DMS153 (cell line): ENCODE measurements at places on chromosomes 5 and 9.
A peak's percentile ranks its signal among the peaks of the same experiment; 100 is the strongest.

DNA sequence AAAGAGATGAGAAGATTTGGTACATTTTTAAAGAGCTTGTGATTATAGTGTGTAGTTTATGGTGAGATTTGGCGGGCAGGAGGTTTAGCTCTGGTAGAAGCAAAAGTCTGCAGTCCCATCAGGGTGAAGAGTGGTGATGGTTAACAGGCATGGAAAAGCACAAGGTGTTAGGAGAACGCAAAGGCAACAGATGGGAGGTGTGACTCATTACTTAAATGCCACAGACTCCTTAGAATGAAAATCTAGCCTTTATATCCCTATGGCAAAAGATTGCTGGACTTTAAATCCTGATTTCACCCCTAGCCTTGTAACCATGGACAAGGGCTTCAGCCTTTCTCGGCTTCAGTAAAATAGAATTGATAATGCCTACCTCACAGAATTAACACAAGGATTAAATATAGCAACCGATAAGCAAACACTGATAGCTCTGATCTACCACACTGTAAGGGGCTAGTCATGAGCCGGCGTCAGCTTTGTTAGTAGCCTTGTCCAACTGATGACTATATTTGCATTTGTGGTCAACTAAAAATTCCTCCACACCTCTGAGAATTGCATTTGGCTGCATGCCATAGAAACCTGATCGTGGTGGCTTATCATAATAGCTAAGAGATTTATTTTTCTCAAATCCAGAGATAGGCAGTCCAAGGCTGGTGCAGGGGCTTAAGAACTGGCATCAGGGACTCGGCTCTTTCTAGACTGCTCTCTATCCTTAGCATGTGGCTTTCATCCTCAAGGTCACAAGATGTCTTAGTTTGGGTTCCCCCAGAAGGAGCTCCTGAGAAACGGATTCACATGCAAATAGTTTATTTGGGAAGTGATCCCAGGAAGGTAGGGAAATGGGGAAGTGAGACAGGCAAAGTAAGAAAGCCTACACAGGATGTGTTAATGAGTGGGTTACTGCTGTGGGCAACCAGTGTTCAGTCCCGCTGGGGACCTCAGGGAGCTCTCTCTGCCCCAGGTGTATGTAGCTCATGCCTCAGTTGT lies 19.6 kb downstream of the MFAP3 start:
- DNase-seq, result peak; percentile 8

- no peak for DNase-seq
Measured at GRCh38 chr5:134525683-134526482, 413 bp downstream of the JADE2 start.

DNA sequence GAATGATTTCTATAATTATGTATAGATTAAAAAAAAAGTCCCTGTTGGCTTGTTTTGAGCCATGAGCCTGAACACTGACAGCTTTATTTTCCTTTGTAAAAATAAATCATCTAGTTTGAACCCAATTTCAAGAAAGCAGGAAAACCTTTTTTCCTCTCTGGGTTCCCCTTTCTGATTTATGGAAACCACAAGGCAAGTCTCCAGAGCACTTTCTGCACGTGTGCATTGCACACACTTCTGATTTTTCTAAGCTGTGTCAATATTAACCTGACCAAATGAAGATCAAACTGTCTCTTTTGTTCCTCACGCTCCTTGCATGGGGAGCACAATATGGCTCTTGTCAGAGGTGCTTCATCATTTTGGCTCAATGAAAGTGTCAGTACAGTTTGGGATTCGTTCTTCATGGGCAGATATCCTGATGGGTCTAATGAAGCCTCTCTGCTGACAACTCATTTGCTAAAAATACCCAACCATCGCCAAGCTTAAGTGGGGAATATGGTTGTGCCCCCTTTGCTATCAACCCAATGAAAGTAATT lies 39.2 kb upstream of the PCA3 start:
- peak; percentile 85 for DNase-seq

GRCh38 chr9:83509402-83509801 lies 28.8 kb downstream of the FRMD3 start:
- DNase-seq, result no peak

DNA sequence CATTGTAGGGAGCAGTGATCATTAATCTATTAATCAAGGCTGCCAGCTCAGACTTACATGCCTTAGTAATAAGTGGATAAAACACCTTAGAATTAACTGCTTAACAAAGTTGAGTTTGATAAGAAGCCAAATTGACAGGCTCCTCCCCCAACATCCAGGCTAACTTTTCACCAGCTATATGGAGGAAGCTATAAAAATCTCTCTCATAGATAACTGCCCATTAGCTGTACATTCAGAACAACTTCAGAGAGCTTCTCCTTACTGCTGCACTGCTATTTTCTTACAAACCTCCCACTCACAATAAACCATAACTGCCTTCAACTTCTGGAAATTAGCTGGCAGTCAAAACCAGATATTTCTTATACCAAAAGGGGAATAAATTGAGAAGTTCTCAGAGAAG lies 364.1 kb downstream of the PRELID2 start:
- DNase-seq, result no peak

DNA sequence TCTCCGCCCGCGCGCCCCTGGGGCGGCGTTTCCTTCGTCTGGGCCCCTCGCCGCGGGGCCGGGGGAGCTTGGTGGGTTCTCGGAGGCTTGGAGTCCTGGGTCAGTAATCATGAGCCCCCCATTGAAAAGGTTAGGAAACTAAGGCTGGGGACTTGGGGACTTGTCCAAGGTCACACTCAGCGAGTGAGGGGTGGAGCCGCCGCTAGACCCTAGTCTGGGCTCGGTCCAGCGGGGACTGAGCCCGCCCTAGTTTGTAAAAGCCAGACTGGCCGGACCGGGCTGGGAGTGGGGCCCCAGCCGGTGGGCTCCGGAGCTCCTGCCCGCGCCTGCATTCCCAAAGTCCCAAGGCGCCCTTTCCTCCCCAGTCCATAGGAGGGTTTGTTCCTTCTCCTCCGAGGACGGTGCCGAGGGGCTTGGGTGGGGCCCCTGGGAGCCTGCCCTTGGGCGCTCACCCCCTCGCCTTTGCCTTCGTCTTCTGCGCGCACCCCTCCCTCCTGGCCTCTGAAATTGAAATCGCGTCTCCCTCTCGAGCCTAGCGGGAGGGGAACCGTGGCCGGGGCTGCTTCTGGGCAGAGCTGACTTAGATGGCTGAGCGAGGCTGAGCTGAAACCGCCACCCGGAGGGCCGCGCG lies 995 bp downstream of the OLFM1 start:
- no peak for DNase-seq

DNA sequence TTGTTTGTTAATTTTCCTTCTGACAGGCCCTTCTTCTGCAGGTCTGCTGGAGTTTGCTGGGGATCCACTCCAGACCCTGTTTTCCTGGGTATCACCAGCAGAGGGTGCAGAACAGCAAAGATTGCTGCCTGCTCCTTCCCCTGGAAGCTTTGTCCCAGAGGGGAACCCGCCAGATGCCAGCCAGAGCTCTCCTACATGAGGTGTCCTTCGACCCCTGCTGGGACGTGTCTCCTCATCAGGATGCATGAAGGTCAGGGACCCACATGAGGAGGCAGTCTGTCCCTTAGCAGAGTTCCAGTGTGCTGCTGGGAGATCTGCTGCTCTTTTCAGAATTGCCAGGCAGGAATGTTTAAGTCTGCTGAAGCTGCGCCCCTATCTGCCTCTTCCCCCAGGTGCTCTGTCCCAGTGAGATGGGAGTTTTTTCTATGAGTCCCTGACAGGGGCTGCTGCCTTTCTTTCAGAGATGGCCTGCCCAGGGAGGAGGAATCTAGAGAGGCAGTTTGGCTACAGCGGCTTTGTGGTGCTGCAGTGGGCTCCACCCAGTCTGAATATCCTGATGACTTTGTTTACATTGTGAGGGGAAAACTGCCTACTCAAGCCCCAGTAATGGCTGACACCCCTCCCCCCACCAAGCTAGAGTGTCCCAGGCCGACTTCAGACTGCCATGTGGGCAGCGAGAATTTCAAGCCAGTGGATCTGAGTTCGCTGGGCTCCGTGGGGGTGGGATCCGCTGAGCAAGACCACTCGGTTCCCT lies 772.0 kb upstream of the FAM174A start:
- no peak for DNase-seq

- no peak for DNase-seq
Measured at GRCh38 chr5:111952555-111952954, 195.6 kb upstream of the NREP start.

- no peak for DNase-seq
Measured at GRCh38 chr9:74645007-74645639, 148.0 kb downstream of the RORB start.

- no peak for DNase-seq
Measured at GRCh38 chr5:105878402-105878801, 1792.3 kb downstream of the EFNA5 start.

DNA sequence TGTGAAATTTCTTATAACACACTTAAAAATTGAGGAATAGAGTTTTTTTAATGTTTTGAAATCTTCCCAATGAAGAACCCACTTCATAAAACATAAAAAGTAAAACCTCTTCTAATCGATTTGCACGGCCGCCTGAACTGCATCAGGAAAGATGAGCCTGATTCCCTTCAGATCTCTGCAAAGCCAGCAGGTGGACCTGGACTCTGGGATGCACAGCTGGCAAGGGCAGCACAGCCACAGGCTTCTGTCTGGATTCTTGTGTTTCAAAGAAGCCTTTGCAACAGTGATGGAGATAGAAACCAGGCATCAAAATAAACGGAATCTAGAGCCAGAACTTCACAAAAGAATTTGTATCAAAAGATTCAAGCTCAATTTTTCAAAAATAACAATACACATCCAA lies 36.0 kb upstream of the SPATA31C2 start:
- no peak for DNase-seq

GRCh38 chr5:60672693-60673264 lies 27.2 kb downstream of the DEPDC1B start:
- no peak for DNase-seq

DNA sequence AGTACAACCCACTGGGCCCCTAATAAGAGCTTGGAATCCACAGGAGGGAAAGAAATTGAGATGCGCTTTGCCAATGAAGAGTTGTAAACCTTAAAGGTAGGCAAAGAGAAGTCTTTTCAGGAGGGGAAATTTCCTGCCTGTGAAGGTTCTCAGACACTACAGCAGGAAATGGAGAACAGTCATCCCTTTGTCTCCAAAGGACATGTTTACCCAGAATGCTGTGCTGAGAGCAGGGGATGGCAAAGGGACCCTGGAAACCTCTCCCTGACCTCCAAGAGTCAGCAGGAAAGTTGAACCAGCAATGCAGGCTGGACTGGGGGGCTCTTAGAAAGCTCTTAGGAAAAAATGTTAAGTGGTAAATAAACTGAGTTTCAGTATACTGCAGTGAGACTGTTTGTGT lies 103.2 kb downstream of the AK8 start:
- DNase-seq, result no peak

- DNase-seq, result peak; percentile 55
Measured at GRCh38 chr5:125006011-125006685, 259.7 kb upstream of the ZNF608 start.

- no peak for DNase-seq
Measured at GRCh38 chr5:170791325-170791954, 7.9 kb downstream of the GABRP start.

DNA sequence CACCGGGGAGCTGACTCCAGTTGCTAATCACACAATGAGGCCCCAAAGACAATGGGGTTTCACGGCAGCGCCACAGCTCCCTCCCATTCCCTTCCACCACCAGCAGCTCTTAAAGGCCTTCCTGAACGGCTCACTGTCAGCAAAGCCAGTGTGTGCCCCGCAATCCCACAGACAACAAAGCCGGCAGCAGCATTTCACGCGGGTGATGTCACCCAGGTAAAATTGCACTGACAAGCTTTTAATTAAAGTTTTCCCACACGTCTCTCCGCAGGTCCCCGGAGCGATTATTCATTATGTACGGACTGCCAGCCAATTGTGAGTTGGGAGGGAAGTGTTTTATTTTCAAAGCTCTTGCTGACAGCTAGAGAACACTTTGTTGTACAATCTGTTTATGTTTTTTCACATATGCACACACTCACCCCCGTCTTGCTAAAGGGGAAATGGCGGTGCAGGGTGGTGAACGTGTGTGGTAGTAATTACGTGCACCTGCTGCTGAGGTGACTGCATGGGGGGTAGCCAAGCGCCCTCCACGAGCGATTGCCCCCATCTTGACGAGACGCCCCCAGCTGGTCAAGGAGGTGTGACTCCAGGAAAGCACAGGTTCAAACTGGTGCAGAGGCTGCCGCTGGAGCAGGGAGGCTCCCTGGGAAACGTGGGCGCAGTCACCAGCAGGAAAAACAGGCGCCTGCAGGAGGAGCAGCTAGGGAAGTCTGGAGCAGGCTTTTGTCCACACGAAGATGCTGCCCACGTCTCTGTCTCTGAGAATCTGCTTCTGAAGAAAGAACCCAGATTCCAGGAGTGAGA lies 65.0 kb downstream of the IRX2 start:
- DNase-seq, result peak; percentile 78

- no peak for DNase-seq
Measured at GRCh38 chr5:111075520-111075919, 4.0 kb downstream of the TSLP start.

- DNase-seq, result no peak
Measured at GRCh38 chr9:120099065-120099464, 480.9 kb downstream of the CDK5RAP2 start.

GRCh38 chr5:96997265-96997859 lies 61.5 kb downstream of the LNPEP start:
- DNase-seq, result peak; percentile 9

DNA sequence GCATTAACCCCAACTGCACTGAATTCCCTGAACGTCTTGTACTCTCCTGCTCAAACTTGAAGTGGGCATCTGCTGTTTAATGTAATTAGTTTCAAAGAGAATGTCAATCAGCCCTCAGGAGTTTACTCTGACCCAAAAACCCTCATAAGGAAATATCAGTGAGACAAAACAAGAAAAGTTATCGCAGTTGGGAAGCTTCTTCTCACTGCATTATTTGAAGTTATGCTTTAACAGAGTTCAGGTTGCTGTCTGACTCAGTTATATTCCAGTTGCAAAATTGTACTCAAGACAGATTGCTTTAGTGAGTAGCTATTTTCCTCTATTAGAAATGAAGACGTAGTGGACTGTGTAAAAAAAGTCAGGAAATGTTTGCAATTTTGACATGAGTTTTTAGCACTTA lies 52.1 kb downstream of the PPIC start:
- no peak for DNase-seq

GRCh38 chr9:1125741-1126140 lies 75.6 kb downstream of the DMRT2 start:
- no peak for DNase-seq

DNA sequence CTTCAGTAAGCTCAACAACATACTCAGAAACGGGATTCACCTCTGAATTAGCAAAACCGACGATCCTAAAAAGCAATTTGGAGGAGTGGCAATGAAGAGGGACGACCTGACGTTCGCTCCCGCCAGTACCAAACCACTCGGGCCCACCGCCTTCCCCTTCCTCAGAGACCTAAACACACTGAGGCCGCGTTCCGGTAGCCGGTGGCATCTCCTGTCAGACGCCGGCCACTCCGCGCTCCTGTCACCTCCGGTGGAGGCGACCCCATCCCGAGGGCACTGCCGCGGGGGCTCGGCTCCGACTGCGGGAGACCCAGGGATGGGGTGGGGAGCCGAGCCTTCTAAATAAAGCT lies 617 bp downstream of the PPP6C start:
- DNase-seq, result no peak

DNA sequence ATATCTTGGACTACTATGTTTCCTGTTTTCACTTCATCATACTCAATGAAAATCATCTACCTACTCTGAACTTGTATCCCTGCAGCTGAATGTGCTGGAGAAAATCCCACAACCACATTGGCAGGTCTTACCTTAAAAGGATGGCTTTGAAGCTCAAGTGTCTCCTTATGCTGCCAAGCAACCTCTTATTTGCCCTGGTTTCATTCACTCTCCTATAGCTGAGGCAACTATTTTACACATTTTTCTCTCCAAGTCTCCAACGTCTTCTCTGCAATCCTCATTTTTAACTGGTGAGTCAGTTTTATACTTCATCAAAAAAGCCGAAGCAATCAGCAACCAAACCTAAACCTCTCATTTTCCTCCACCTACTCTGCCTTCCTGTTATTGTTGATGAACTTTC lies 49.7 kb downstream of the POU4F3 start:
- no peak for DNase-seq
